ENCODE measurements at places on chromosomes 1 and 21.

GRCh38 chr1:2499986-2500596 is 24.0 kb downstream of the PLCH2 start:
- no peak for DNase-seq

DNA sequence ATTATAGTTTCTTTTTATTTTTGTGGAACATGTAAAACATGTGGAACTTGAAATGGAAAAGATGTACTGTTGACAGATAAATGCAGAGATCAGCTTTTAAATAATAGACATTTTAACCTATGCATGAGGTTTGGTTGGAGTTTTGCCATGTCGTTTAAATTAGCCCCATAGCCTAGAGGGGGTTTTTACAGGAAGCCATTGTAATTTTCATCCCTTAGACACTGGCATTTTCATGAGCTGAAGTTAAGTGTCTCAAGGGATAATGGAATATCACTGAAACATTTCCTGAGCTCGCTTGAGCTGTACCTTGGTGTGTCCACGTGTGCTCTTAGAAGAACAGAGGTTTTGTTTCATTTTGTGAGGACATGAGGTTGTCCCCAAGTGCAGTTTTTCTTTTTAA is 54.2 kb downstream of the HMCN1 start:
- no peak for DNase-seq

DNA sequence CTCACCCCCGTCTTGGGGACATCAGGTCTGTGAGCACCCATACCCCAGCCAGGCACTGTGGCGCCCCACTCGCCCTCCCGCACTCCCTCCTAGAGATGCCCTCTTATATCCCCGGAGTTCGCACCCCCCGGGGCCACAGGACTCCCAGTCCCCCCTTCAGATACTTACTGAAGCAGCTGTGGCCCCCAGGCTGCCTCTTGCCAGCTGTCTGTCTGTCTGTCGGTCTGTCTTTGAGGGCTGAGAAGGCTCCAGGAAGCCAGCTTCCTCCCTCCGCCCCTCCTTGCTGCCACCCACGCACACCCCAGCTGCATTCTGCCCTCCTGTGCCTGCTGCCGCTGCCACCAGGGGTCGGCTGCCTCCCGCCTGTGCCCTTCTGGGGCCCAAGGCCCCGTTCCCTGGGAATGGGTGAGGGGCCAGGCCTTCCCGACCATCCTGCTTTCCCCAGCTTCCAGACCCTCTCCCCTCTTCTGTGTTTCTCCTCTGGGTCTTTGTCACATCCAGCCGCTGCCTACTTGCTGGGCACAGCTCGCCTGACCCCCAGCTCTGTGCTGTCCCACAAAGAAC is at the start of gene PTPN7:
Gene PTPN7 (minus strand): TSS at position 226 of the 564 bp plus-strand sequence. CDS start 1,200 bp downstream, outside the sequence.
- peak; percentile 90 for DNase-seq

- no peak for DNase-seq
Observed at GRCh38 chr1:99660496-99660895, 14.6 kb downstream of the PALMD start.

DNA sequence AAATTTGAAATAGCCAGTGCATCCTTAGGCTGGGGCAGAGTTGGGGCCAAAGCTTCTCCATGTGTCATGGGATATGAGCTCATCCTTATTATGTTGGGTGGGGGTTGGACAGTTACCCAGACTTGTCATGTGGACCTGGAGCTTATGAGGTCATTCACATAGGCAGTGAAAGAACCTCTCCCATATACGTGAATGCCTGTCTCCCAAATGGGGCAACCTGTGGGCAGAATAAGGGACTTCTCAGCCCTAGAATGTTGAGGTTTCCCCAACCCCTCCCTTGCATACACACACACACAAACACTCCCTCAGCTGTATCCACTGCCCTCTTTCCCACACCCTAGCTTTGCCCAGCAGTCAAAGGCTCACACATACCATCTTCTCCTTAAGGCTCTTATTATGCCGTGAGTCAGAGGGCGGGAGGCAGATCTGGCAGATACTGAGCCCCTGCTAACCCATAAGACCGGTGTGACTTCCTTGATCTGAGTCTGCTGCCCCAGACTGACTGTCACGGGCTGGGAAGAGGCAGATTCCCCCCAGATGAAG is 2.3 kb upstream of the IVL start:
- DNase-seq: no peak

DNA sequence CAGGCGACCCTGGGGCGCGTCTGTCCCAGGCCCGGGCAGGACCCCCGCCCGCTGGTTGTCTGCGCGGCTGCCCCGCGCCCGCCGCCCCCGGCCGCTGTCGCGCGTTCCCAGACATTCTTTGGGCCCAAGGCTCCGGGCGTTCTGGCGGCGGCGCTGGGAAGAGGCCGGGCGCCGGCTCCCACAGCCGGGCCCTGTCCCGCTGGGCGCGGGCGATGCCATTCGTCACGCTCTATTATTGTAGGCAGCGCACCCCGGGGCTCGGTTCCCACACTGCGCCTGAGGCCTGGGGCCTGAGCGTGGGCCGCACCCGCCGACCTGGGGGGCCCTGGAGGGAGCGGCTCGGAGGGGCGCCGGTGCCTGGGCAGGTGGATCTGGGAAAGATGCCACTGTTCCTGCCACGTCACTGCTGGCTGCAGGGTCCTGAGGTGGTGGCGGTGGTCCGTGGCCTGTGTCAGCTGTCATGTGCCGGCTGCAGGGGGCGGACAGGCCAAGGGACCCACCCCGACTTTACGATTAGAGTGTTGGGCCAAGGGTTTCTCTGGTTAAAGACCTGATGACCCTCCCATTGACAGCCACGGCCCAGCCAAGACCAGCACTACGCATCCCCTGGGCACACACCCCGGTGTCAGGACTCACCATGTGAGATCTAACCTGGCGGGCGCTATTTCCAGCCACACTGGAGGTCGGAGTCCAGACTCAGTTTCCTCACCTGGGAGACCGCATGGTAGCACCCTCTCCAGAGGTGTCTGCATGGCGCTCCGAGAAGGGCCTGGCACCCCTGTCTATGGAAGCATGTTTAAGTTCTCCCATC is 55.1 kb upstream of the ADARB1 start:
- DNase-seq: no peak

DNA sequence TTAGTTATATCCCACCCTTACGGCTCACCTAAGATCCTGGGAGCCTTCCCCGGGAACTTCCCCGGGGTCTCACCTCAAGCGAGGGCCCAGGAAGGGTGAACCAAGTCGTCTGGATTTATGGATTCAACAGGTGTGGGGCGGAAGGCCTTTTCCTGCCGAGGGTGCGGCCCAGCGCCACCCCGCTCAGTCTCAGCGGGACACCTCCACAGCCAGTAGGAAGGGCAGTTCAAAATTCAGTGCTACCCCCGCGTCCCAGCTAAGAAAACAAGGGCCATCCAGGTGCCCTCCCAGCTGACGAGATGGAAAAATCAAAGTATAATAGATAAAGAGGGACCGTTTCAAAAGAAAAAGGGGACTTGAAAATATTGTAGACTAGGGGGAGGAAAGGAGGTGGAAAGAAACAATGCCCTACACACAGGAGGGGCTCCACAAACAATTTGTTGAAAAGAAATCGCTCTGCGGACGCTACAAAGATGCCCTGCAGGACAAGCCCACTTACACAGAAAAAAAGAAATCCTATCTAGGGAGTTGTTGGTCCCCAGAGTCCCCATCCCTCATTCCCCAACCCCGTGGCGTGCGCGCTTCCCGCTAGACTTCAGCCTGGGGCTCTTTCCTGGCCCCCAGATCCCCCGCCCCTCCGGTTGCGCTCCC is 1.3 kb downstream of the SLC2A1 start:
- no peak for DNase-seq

GRCh38 chr1:59367301-59368007 is 70.6 kb downstream of the FGGY start:
- DNase-seq: no peak

DNA sequence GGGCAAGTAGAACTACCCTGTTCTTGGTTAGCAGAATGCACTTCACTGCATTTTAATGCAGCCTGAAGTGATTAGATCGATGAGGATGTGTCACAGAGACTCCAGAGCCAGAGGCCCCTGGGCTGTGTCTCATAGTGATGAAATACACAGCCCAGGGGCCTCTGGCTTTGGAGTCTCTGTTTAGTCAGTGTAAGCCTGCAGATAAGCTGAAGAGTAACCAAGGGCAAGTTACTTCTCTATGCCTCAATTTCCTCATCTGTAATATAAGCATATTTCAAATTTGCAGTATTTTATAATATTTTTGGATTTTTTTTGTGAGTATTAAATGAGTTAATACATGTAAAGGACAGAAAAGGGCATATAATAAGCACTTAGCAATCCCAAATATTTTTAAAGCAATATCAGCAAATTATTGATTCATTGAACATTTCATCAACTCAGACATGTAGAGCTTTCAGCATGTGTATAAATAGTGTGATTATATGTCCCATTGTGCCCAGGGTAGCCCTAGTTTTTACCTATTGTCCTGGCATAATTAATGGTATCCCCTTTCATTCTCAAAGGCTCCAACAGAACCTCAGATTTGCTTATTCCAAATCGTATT is 23.6 kb upstream of the APOBEC4 start:
- DNase-seq: no peak

DNA sequence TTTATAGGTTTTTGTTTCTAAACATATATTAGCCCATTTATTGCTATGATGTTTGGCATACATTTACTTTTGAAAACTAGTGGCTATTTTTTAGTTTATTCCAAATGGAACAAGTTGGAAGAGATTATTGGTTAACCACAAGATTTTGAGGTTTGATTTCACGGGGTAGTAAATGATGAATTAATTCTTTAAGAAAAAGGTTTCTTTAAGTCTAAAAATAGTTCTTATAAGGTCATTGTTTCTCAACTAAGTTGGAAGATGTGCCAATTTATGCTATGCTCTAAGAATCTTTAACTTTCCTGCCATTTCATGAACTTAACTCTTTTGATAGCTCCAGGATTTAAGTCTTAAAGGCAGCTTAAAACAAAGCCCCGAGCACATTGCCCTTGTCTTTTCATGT is 183.8 kb downstream of the LMO4 start:
- DNase-seq: no peak

- DNase-seq: no peak
Observed at GRCh38 chr1:184881941-184882913, 92.1 kb downstream of the NIBAN1 start.

DNA sequence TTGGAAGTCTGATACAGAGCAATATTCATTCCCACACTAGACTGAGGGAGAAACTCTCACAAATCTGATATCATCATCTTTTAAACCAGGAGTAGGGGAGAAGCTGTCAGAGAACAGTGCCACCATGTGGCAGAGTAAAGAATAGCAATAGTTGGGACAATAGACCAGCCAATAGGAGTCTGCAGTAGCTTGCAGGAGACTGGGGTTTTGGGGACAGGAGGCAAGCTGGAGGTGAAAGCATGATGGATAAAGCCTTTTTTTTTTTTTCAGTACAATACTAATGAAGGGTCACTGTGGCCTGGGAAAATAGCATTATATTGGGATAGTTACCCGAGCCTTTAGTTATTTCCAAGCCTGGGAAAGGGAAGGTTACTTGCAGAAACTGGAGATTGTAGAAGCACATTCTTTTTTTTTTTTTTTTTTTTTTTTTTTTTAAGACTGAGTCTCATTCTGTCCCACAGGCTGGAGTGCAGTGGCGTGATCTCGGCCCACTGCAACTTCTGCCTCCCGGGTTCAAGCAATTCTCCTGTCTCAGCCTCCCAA is 120.7 kb downstream of the S1PR1 start:
- DNase-seq: peak; percentile 54

DNA sequence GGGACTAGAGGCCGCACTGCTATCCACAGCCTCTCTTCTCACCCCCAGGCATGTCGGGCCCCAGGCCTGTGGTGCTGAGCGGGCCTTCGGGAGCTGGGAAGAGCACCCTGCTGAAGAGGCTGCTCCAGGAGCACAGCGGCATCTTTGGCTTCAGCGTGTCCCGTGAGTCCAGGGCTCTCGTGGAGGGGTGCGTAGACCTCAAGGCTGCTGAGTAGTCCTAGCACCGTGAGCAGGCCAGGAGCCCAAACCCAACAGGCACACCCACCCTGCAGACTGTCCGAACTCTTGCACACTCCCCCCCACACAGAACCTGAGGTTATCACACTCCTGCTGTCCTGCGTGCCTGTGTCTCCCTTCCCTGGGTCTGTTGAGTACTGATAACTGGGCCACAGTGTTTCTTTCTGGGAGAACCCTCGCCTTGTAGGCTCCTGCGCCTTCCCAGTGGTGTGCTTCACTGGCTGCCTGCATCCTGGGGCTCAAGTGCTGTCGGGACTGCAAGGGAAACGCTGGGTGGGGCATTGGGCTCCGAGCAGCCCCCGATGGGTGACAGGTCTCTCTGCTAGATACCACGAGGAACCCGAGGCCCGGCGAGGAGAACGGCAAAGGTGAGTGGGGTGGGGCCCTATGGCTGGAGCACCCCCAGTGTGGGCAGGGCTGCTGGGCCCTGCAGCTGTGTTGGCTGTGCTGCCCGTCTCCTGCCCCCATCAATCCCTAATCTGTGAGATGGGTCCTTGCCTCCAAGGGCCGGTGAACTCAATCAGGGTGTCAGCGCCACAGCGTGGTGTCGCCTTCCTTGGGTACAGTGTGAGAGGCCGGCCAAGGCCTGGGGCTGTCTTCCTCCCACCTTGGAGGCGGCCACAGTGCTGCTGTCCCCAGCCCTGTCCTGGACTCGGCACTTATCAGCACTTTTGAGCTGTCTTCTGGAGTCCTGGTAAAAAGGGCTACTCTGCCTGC is 4.0 kb upstream of the GJC2 start:
- no peak for DNase-seq

GRCh38 chr1:30462826-30463425 is 260.5 kb downstream of the MATN1 start:
- DNase-seq: no peak

DNA sequence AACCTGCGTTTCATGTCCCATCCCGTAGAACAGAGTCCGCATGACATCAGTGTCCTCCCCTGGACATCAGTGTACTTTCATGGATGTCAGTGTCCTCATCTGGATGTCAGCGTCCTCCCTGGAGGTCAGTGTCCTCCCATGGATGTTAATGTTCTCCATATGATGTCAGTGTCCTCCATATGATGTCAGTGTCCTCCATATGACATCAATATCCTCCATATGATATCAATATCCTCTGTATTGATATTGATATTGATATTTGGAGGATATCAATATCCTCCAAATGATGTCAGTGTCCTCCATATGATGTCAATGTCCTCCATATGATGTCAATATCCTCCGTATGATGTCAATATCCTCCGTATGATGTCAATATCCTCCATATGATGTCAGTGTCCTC is 284.9 kb downstream of the AJAP1 start:
- DNase-seq: no peak

DNA sequence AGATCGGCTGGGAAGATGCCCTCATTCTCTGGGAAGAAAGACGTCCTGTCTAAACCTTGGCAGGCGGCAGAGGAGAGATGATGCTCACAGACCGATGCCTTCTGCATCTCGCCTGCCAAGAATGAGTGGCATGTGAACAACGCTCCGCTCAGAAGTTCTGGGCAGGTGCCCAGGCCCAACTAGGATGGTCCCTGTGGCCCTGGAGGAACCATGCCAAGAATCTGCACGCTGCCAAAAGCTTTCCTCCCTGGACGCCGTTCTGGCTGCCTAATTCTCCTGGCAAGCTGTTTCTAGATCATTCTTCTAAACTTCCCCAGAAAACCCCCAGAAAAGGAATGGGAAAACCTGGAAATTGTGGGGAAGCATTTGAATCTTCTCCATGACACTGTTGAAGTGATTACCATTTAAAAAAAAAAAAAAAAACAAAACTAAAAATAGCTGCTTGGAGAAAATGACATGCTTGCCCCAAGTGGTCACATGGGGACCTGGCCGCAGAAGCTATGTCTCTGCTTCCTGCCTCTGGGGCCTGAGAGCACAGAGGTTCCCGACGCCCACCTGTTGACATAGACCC is 440.9 kb downstream of the PRDM2 start:
- DNase-seq: no peak
